Adrenal gland (tissue), 19 donors: ENCODE measurements at places on chromosomes 1 and 21.

DNA sequence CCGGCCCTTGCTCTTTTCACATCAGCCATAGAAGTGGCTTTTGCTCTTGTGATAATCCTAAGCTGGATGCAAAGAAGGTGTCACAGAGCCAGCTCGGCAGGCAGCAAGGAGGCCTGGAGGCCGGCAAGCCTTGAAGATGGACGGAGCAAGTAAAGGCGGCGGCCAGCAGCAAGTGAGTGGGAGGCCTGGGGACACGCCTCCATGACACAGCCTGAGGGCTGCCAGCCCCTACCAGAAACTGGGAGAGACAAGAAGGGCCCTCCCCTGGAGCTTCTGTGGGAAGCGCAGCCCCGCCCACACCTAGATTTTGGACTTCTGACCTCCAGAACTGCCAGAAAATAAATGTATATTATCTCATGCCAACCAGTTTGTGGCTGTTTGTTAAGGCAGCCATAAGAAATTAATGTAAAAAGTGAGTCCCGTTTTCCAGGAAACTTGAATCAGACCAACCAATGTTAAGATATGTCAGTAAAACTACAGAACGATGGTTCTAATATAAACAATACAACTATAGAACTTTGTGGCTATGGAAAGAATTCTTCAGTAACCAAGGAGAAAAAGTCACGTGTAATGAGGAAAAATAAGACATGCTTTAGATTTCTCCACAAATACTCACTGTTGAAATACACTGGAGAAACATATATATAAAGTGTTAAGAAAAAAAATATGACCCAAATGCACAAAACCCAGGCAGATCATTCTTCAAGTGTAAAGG, 49.9 kb downstream of the BACE2 start:
- DNase-seq, result no peak

DNA sequence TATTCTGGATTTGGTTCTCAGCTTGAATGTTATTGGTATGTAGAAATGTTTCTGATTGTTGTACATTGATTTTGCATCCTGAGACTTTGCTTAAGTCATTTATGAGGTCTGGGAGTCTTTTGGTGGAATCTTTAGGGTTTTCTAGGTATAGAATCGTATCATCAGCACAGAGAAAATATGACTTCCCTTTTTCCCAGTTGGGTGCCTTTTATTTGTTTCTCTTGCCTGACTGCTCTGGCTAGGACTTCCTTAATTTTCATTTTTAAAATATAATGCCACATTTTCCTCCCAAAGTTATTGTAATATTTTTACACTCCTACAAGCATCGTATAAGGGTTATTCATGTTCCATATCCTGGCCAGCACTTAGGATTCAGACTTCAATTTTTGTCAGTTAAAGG, 111.1 kb downstream of the FNBP1L start:
- DNase-seq, result no peak

DNA sequence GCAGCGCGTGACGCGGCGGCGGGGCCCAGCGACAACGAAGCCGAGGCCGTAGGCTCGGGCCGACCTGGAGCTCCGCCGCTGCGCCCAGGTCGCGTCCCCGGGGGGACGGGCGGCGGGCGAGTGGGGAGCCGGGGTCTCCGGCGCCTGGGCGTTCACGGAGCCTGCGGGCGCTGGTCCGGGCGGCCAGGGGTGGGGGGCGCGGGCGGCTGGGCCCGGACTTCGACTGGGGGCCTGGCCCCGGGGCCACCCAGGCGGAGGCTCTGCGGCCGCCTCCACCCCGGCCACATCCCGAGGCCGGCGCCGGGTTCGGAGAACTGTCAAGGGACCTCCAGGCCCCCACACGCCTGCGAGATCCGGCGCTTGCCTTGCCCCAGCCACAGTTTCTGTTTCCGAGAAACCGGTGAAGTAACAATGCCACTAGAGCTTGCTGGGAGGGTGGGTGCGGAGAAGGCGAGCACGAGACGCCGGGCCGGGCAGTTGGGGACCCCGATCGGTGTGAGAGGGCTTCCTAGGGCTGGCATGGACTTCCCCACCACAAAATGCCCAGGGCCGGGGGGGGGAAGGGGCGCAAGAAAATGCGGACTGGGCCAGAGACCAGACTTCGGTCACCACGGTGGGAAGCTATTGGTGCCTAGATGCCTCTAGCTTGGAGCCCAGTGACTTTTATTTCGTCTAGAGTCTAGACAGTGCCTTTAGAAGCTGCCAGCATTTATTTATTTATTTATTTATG, 501 bp downstream of the FBXO6 start:
- peak; percentile 70 for DNase-seq

- no peak for DNase-seq
These were observed 33.3 kb upstream of the CNTN2 start for GRCh38 chr1:205009670-205010069.

GRCh38 chr1:83694449-83694848, 304.5 kb downstream of the TTLL7 start:
- no peak for DNase-seq

DNA sequence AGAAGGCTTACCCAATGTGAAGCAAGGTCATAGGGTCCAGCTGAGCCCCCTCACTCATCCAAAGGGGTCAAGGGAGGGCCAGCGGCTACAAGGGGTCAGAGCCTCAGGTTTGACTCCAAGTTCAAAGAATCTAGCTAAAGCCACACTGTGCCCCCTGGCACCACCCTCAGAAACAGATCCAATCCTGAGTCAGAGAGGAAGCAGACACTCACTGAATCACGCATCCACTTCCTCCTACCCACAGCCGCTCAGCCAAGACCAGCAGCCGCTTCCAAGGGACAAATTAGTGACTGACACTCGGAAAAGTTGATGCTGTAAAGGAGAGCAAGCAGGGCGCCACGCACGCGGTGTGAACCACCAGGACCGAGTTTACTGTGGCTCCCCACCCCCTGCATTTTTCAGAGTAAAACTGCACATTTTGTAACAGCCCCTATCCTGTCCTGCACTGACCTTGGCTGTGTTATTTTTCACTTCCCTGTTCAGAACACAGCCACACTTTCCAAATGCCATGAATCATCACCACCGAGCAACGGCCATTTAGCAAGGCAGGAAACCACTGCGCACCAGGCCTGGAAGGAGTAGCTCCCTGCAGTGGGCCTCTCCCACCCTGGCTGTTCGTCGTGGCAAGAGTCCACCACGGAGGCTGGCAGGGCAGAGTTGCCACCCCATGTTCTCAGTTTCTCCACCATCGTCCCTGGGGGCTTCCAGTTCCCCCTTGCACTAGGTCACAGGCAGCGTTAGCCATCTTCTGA, 147.8 kb downstream of the TOMM20 start:
- peak; percentile 93 for DNase-seq

DNA sequence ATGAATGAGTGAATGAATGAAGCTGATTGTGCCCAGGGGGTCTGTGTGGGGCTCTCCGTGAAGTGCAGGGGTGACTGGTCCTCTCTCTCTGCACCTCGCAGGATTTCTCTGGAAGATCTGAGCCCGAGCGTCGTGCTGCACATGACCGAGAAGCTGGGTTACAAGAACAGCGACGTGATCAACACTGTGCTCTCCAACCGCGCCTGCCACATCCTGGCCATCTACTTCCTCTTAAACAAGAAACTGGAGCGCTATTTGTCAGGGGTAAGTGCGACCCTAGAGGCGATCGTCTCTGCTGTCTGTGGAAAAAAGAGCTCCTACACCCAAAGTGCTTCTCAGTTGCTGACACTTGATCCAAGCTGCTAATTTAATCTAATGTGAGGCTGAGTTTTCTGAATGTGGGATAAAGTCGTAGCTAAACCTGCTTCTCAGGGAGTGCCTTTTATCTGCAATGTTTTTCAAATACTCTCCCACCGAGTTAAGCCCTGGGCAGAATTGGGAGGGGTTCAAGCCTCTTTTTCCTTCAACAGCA, 101.7 kb downstream of the HUNK start:
- DNase-seq, result no peak

DNA sequence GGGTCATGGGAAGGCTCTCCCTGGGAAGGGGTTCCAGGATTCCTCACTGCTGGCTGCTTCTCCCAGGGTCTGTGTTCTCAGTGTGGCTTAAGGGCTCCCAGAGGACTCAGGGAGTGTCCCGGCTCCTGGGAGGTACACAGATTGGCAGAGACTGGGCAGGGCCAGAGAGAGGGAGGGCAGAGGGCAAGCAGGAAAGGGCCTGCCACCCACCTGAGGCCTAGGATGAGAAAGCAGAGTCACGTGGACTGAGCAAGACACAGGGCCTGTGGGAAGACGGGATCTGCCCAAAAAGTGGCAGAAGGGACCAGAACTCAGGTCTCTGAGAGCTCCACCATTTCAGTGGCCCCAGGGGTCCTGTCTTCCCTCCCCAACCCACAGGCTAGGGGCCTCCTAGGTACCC, 871 bp downstream of the SLFNL1 start:
- no peak for DNase-seq

DNA sequence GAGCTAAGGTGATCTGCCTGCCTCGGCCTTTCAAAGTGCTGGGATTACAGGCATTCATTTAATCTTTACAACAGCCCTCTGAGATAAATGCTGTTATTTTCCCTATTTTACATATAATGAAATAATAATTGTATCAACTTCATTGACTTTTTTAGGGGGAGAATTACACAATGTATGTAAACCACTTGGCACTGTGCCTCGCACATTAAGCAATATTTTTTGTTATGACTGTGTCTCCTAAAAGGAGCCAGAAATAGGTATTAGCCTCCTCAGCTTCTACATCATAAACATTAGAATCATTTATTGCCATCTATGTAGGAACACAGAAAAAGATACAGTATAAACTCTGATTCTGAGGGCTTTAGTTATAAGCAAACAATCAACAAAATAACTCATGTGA, 1.1 kb upstream of the DNAJC28 start:
- DNase-seq, result no peak

DNA sequence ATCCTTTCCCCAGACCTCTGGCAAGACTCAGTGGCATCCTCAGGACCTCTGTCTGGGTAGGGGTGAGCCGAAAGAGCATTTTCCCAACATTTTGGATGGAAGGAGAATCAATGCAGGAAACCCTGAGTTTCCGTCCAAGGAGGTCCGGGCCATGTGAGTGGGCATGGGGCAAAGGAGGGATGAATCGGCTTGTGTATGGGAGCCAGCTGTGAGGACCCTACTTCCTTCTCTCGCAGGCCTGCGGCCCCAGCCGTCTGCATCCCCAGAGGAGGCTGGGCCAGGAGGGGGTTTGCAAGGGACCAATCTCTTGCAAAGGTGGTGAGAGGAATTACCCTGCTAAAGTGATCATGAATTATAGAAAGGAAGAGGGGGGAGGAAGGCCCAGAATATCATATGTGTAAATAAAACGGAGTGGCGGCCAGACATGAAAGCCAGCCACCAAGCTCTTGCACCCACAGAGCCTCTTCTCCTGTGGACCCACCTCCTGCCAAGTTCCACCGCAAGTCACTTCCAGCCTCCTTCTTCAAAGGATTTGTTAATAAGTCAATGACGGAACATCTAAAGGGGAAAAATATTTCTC, 48.2 kb upstream of the POU3F1 start:
- no peak for DNase-seq

DNA sequence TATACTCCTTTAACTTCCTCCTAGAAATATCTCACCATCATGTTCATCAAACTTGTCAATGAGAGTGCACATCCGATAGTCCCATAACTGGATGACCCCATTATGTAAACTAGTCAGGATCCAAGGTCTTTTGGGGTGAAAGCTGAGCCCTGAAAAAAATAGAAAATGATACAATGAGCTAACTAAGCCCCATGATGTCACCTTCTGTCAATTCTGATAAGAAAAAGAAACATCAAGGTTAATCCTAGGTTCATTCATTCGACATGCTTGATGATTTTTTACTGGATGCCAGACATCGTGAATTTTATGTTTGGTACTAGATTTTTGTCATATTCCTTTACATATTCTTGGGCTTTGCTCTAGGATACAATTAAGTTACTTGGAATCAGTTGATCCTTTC, 2.9 kb downstream of the COPA start:
- no peak for DNase-seq

- no peak for DNase-seq
These were observed 2.9 kb upstream of the HTR6 start for GRCh38 chr1:19661721-19662228.

DNA sequence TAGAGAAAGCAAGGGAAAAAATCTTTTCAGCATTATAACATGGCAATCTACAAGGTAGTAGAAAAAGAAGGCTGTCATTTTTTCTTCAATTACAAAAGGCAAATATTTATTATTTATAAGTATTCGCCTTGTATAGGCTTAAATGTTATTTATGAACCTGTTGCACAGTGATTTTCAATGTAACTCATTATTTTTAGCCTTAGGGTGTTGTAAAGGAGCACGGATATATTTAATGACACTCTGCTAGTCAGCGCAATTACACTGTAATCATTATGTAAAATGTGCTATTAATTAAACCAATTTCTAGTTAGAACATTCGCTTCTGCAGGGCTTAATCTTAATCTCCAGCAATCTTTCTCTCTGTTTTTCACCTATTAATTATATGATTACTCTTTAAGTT, 145.0 kb downstream of the ATG4C start:
- no peak for DNase-seq

DNA sequence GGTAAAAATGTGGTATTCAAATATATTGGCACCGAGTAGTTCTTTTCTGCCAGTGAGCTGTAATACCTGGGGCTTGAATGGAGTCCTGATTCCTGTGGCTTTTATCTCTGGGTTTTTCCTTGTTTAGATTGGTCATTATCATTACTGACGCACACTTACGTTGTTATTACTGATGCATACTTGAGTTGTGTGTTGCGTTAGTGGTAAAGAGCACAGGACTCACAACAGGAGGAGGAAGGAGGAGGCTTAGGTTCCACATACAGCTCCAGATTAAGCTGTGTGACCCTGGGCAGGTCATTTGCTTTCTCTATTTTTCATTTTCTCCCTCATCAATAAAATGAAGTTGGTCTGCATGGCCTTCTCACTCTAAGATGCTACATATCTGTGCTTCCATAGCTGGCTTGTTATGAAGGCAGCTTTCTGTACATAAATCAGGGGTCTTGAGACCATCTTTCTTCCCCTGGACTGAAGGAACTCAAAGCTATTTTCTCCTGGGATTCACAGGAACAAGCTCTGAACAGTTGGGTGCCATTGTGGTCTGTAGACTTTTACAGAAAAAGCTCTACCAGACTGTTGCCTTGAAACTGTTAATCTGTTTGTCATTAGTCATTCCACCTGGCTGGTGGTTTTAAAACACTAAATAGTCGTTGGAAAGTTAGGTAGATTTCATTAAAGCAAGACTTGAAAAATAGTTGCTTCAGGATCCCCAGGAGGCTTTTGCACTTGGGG, 5.6 kb downstream of the ARID1A start:
- no peak for DNase-seq

DNA sequence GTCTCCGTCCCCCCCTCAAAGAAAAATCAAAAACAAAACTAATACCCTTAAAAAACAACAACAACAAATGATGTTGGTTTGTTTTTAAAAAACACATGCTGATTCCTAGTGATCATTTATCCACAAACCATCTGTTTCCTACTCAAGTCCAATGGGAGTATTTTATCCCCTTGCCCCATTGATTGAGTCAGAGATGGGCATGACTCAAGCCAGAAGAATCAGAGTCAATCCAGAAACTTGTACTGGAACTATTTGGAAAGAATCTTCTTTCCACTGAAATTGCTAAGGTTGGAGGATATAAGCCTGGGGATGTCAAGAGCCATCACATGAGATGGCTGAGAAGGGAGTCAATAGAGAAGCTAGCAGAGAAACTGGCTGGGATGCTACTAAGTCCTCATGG, 176.4 kb downstream of the MIS18A start:
- no peak for DNase-seq
